ENCODE measurements at places on chromosomes 6 and 20.

- no peak for DNase-seq
Measured at GRCh38 chr20:39623584-39624234, 661.6 kb downstream of the DHX35 start.

GRCh38 chr6:96766769-96767168, 70.5 kb downstream of the GPR63 start:
- DNase-seq: no peak

GRCh38 chr6:139010674-139011073, 17.9 kb upstream of the ABRACL start:
- DNase-seq: no peak

GRCh38 chr20:1968964-1969363, 24.9 kb downstream of the PDYN start:
- DNase-seq: no peak

- no peak for DNase-seq
Measured at GRCh38 chr20:57167971-57168701, 98.3 kb downstream of the BMP7 start.

DNA sequence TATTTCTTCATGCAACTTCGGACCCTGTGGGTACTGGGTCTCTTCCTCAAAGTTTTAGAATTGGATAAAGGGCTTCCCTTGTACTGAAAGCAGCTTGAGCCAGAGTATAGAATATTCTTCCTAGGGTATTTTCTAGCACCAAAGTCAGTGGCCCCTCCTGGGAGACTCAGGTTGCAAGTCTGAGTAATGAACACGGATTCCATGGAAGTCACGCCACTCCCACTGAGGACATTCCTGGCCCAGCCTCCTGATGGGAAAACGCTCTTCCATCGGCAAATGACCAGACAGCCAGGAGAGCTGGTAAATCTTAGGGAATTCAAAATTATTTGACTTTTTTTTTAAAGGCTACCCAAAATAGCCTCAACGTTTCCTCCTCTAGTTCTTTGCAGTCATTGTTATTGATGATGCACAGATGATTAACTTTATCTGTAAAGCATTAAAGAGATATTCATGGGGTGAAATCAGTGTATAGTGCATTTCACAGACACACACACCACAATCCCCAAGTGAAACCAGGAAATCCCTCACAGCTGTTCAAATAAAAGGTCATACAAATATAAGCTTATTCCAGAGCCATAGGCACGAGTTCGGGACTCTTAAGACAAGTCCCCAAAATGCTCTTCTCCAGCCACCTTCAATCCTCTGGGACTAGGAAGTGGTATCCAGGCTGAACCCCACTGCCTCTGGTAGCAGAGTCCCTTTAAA, 248.8 kb downstream of the SOD2 start:
- DNase-seq: no peak

- DNase-seq: no peak
Measured at GRCh38 chr6:23633996-23634395, 492.0 kb upstream of the NRSN1 start.

DNA sequence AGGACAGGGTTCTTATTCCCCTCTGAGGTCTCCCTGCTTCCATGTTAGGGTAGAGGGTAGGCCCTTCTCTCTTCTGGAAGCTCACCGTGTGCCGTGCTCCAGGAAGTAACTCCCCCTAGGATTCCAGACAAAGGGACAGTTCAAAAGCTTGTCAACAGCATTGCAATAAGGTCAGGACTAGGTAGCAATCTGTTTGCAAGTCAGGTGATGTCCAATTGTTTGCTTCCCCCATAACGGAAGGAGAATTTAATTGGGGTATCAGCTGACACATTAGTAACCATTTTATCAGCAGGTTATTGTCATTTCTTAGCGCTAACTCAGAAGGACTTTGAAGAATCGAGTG, 41.9 kb downstream of the SYNJ2 start:
- no peak for DNase-seq

DNA sequence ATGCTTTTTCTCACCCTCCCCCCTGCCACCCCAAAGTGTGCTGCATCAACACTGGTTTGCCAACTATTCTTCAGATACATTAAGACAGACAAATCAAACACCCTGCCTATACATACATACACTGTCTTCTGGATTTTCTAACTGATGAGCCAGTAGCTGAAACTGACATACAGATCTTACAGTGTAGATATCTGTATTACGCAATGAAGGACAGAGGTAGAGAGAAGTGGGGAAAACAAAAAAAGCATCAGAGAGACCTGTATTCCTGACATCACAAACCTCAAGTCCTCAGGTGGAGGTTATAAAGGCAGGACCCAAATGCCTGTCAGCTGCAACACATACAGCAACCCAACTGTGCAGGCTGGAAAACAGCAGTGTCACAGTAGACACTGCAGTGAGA, 535.4 kb downstream of the HACE1 start:
- DNase-seq: no peak

DNA sequence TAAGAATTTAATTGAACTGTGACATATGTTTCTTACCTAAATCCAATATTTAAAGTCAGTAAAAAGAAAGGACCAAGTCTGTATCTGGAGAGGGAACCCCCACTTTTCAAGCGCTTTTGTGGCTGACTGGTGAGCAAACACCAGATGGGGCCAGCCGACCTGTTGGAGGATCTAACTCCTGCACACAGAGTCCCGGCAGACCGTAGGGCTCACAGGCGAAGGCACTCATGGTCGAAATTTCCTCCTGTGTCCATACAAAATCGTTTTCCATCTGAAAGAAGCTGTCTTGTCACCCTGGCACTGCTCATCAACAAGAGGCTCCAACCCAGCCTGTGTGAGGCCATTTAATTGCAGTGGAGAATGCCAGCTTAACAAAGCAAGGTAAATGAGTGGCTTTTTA, 94.0 kb downstream of the SCML4 start:
- no peak for DNase-seq

DNA sequence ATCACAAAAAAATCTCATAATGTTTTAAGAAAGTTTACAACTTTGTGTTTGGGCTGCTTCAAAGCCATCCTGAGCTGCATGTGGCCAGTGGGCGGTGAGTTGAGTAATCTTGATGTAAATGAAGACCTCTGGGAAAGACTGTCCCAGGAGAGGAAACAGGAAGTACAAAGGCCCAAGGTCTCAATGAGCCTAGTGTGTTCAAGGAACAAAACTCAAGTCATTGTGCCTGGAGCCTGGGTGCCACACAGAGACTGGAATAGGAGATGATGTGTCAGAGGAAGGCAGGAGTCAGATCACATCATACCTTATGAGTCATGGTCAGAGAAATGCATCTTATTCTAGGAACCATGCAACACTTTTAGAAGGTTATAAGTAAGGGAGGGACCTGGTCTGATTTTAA, 51.5 kb downstream of the COL19A1 start:
- DNase-seq: no peak

DNA sequence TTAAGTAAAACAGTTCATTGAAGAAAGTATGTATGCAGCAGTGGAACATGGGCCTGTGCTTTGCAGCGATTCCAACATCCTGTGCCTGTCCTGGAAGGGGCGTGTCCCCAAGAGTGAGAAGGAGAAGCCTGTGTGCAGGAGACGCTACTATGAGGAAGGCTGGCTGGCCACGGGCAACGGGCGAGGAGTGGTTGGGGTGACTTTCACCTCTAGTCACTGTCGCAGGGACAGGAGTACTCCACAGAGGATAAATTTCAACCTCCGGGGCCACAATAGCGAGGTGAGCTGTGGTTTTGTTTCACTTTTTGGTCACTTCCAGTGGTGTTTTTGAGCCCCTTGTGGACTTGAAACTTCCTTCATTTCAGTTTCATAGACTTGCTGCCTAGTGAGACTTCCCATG, 1.7 kb downstream of the TULP4 start:
- DNase-seq: no peak

DNA sequence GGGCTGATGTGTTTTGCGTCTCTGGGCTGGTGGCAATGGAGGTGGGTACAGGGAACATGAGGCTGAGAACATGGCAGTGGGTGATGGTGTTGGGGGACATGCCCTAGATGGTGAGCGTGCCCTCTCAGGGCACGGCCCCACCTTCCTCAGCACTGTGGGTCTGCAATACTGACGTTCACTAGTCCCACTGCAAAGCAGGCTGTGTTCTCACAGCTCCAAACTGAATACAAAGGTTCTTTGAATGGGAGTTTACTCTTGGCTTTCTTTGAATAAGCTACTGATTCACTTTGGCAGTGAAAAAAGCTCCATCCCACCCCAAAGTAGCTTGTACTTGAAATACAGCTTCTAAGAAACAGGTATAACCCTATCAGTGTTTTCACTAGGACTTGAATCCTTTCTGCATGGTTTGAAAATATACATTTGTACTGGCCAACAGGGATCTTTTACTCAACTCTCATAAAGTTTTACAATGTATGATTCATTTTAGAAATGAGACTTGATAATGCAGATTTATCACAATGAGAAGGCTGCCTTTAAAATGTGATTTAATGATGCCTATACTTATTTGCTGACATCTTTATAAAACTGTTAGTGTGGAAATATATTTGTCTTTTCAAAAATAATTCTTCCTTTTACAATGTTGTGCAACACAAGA, 400.7 kb downstream of the ZFAND3 start:
- no peak for DNase-seq

- no peak for DNase-seq
Measured at GRCh38 chr6:36662380-36662779, 16.1 kb upstream of the CDKN1A start.

DNA sequence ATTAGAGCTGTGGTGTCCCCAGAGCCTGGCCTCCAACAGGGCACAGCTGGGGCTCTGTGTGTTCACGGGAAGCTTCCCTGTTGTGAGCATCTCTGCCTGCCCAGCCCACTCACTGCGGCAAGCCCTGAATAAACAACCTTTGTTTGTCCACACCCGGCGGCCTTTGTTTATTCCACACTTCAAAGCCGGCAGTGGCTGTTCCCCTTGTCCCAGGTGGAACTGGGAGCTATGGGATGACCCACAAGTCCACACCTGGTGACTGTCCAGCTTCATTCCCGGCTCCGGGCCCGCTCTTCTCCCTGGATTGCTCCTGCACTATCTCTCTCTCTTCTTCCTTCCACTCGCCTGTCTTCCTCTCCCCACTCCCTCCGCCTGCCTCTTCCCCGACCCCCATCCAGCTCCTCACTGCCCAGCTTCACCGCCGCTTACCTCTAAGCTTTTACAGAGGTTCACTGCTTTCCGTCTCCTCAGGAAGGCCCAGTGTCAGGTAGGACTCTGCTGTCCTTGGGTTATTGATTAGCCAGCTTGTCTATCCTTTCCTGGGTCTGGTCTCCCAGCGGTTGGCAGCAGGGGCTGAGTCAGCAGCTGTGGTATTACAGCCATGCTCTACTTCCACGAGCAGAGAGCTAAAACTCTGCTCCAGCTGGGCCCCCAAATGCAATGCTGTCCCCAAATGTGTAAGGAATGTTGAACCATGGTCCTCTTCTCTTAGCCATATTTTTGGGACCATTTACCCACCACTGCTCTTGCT, 17.8 kb downstream of the DACT2 start:
- no peak for DNase-seq

DNA sequence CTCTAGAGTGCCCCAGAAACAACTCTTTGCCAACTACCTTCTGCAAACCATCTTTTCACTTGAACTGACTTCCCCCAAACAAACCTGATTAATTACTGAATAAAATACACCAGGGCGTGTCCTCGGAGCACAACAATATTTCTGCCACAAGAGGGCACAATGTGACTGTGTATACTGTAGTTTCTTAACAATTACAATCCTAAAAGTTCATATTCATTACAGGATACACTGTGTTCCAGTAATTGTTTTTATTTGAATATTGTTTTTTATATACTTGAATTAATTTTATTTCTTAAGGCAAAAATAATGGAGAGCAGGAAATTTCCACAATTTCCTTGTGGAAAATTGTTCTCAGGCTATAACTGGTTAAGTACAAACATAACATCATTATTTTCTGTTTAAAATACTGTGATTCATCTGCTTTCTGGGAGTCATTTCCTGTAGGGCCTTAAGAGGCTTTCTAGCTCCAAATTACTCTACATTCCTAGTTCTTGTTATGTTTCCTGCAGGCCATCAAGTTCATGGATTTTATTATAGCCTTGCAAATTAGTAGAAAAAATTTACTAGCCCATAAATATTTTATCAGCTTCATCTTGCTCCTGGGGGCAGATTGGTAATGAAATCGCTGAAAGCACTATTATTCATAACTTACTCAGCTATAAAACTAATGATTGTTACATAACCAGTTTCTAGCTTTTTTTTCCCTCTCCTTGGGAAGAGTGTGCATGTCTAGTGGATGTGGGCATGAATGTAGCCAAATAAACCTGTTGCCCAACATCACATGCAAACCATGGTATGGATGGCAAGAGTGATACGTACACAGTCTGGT, 51.9 kb upstream of the SLC22A16 start:
- peak; percentile 13 for DNase-seq

GRCh38 chr20:37636212-37636975, 57.4 kb upstream of the CTNNBL1 start:
- no peak for DNase-seq

DNA sequence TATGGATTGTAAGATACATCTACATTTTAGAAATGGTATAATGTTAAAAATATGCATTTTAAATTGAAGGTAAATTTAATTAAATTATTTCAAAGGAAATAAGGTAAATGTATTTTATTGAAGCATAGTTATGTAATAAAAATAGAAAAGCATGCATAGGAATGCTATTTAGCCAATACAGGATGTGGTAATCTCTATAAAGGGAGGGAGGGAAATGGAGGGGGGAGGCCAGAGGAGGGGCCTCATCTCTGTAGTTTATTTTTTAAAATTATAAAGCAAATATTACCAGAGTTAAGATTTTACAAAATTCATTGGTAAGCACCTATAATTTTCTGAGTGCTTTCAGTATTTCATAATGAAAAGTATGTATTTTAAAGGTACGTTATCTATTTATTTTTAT, 27.2 kb downstream of the SLC16A10 start:
- DNase-seq: no peak

GRCh38 chr6:16228709-16229665, 9.4 kb upstream of the GMPR start:
- no peak for DNase-seq

GRCh38 chr6:31899882-31900722, 1.8 kb downstream of the ZBTB12 start:
- DNase-seq: no peak

GRCh38 chr6:8219352-8219943, 117.1 kb upstream of the EEF1E1 start:
- peak; percentile 10 for DNase-seq

DNA sequence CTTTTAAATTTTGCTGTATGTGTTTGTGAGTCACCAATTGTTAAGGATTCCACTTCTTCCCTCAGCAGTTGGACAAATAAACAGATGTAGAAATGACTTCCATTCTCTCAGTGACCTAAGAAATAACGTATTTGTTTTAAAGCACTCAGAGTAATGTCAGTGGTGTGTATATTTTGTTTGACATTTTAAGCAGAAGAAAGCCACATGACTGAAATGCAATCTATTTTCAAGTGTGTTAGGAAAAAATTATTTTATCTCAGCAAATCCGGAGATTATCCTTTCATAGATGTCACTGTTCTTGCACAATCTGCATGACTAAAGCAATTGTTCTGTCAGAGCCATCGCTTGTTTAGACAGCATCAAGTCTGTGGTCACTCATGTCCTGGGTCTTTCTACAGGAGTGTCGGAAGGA, 77.1 kb downstream of the JAG1 start:
- DNase-seq: no peak
